ENCODE measurements at places on chromosomes 11 and 22.
A peak's percentile ranks its signal among the peaks of the same experiment; 100 is the strongest.

GRCh38 chr11:24885580-24886173 is 388.8 kb downstream of the LUZP2 start:
- no peak for DNase-seq

- DNase-seq = no peak
Observed at GRCh38 chr22:37905534-37906363, at the start of gene MICALL1. Gene MICALL1 (plus strand): TSS chr22:37906297. CDS start chr22:37906423, 126 bp downstream.

DNA sequence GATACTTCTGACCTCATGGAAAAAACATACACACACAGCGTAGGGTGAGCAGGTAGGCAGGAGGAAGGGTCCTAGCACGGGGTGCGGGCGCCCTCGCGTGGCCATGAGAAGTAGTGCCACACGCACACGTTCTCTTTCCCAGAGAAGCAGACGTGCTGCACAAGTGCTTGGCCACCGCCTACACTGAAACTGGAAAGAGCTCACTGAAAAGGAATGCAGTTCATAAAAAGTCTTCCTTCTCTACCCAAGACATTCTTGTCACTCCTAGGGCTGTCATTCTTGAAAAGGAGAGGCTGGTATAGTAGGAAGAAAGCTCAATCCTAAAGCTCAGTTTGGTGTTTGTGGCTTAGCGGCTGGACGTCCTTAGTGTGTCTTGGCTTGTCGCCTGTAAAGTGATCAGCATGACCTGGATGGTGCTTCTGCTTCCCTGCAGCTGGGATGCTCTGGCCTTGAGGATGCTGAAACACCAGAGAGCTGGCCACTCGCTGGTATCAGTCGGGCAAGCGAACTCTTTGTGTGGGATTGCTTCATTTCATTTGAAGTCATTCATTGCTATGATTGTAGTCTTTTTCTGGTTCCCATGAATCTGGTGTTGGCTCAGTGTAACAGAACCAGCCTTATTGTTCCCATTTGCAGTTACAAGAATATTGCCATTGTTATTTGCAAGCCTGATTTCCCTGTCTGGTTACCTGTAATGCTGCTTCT is 303.8 kb downstream of the NTM start:
- DNase-seq = peak; percentile 3

DNA sequence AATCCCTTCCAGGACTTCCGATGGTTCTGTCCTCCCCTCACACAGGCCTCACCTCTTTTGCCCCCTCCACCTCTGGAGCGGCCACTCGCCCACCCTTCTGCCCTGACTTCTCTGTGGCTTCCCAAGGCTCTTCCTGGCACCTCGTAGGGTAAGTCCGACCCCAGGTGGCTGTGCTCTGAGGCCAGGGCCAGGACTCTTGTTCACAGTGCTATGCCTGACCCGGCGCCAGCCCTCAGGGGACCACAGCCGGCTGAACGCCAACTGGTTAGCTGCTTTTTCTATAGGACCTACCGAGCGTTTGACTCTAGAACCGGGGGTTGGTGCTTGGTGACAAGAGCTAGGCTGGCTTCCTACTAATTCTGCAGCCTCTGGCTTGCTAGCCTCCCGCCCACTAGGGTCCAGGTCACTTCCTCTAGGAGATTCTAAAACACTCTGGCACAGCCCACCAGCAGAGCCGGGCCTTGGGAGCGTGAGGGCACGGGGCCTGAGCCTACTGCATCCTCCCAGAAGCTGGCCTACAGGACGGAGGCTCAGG is 28.4 kb upstream of the KCNQ1OT1 start:
- no peak for DNase-seq

- DNase-seq = no peak
Observed at GRCh38 chr11:84316866-84317555, 1030.8 kb upstream of the CCDC90B start.

DNA sequence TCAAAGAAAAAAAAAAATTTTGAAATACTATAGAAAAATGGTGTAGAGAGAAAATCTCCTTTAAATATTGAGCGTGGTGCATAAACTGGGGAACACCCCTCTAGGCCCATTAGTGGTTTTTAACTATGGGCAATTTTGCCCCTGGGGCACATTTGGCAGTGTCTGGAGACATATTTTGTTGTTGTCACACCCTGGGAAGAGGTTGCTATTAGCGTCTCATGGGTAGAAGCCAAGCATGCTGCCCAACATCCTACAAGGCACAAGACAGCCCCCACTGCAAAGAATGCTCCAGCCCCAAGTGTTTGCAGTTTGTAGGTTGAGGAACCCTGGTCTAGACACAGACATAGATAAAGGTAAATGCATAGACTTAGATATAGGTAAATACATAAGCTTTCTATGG is 92.6 kb downstream of the KIAA1671 start:
- no peak for DNase-seq

- DNase-seq = no peak
Observed at GRCh38 chr11:67538306-67538705, 15.1 kb upstream of the CABP2 start.

DNA sequence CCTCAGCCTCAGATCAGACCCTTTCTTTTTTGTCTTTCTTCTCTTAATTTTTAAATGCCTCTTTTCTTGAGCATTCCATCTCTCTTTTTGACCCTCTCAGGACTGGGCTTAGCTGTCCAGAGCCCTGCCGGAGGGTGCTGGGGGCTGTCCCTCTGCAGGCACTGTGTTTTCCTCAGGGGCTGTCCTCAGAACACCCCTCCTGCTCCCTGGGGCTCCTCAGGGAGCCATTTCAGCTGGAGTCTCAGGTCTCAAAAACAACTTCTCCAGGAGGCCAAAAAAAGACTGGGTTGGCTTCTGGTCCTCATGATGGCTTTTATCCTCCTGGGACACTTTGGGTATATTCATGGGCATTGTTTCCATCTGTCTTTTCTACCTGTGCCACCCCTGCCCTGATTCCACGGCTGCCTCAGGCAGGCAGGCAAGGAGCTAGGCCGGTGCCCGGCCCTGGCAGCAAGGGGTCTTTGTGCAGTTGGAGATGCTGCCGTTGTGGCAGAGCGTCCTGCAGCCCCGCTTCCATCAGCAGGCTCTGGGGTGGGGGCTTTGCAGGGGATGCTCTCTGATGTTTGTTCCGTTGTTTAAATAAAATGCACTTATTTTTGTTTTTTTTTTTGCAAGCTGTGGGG is 85.1 kb downstream of the CEP164 start:
- DNase-seq = no peak

GRCh38 chr11:778976-779954 is 2.0 kb upstream of the GATD1 start:
- DNase-seq = no peak

DNA sequence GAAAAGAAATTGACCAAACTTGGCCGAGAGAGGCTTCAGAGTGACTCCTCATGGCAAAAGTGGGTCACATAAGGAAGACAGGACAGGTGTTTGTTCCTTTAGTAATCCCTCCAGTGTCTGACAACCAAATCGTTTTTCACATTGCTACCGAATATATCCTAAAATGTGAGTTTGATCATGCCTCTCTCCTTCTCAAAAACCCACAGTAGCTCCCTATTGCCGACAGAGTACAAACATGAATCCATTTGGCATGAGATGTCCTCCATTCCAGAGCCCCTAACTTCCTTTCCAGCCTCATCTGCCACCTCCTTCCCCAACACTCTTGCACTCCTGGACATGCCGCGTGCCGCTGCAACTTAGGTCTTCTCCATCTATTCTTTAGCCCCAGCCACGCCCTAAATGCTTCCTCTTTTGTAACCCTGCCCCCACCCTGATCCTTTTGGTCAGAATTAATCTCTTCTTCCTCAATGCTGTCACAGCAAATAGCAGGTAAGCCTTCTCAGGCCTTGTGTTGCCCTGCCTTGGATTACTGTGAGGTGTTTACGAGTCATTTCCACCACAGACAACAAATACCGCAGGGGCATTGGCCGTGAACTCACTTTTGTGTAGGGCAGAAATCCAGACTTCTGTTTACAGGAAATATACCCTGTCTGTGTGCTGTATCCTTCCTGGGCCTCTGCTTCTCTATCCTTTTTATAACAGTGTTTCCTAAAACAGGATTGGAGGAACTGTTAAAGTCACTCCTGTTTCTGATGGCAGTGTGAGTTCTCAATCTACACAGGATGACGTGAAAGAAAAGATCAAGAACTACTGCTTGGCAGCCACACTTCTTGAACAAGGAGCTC is 66.0 kb upstream of the FTH1 start:
- DNase-seq = peak; percentile 59

- no peak for DNase-seq
Observed at GRCh38 chr11:122656073-122656630, 630 bp downstream of the UBASH3B start.

- DNase-seq = no peak
Observed at GRCh38 chr11:105315287-105315686, 175.7 kb upstream of the CARD18 start.

DNA sequence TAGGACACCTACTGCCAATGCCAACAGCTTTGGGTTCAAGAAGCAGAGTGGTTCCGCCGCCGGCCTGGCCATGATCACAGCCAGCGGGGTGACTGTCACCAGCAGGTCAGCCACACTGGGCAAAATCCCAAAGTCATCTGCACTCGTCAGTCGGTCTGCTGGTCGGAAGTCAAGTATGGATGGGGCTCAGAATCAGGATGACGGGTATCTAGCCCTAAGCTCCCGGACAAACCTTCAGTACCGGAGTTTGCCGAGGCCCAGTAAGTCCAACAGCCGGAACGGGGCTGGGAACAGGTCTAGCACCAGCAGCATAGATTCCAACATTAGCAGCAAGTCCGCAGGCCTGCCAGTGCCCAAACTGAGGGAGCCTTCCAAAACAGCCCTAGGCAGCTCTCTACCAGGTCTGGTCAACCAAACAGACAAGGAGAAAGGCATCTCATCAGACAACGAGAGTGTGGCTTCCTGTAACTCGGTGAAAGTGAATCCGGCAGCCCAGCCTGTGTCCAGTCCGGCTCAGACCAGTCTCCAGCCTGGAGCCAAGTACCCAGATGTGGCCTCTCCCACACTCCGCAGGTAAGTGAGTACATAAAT is 115.1 kb downstream of the DBX1 start:
- no peak for DNase-seq

DNA sequence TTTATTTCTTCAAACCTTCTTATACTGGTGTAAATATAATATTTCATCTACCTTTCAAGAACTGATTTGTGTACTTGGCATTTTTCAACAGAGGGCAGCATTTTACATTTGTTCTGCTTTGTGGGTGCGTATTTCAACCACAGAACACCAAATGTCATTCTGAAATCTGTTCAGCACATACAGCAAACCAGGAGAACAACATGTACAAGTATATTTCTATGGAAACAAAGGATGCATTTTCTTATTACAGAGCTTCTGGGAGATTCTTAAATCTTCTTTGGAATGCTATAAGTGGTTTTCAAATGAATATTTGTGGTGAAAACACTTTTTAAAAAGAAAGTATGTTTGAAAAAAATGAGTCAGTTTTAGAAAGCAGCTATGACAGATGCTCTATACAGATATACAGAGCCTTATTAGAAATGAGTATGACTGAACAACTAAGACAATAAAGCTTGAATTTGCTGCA is 946.0 kb downstream of the FAM181B start:
- DNase-seq = no peak

DNA sequence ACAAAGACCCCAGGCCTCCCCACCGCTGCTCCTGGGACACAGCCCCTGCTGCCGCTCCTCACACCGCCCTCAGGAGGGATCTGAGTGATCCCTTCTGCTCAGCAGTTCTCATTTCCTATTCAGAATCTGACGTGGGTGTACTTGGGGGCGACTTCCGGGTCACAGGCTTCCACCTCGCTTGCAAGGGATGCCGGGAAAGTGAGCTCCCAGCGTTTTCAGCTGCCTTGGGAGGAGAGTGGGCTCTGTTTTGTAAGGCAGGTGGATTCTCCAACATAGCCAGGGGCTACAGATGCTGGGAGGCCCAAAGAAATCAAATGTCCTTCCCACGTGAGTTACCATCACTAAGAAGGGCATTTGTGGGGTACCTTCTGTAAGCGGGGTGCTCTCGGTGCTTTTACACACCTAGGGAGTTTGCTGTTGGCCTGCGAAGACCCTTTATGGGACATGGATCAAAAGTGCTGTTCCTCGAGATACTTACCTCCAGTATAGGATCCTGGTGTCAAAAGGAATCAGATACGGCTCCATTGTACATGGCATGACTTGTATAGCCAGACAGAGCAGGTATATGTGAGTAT is 9.7 kb upstream of the LRRC10B start:
- no peak for DNase-seq

- DNase-seq = no peak
Observed at GRCh38 chr11:118917481-118918127, 8.1 kb downstream of the BCL9L start.

DNA sequence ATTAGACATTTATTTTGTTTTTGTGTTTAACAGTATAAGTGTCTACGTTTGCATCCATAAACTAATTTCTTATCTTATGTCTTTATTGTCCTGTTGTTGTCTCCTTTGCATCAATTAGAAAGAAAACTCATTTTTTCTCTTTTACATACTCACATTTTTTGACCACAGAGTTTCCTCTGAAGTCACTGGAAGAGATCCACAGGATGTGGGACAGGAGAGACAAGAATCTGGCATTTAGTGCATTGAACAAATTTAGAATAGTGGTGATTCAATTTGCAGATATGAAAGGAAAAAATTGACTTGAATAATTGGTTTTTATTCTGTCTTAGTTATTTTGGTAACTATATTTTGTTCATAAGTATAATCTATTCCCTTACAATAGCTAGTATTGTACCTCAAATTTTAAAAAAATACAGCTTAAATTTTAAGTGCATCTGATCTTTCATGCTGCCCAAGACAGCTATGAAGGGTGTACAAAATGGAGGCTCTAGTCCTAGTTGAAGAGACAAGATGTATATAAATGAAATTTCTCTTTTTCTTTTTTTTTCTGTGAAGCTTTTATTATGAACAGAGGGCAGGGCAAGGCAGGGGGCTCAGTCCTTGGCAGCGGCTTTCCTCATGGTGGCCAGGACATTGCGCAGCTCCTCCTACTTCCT is 24.4 kb downstream of the HORMAD2 start:
- DNase-seq = no peak

GRCh38 chr11:10975287-10975721 is 117.5 kb upstream of the ZBED5 start:
- no peak for DNase-seq

GRCh38 chr22:23193882-23194281 is 13.6 kb downstream of the BCR start:
- no peak for DNase-seq

DNA sequence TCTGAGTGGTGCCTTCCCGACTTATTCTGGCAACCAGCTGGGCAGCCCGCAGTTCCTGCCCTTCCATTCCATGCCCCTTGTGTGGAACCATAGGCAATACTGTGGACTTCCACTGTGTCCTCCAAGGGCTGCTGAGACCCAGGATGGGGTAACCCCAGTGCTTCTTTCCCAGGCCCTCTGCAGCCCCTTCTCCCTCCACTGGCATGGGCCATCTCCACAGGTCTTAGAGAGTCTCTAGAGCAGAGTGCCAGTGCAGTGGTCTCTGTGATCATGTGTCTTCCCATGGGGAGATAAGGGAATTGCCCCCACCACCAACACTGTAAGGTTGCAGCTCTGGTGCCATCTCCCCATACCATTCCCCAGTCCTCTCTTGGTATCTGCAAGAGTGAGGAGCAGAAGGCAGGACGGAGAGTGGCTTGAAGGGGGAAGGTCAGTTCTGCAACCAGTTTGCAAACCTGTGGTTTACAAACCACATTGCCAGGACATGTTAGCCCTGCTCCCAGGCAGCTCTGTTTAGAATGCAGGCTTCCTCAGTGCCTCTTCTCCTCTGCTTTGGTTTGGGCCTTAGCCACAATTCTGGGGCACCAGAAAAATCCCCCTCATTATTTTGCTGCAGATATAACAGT is 20.9 kb upstream of the DRD2 start:
- no peak for DNase-seq

All from HCT116 (cell line).